ENCODE measurements at places on chromosomes 5 and 9. TPM values are rescaled to one million over a fixed set of nuclear protein-coding genes. Genes with fewer than 3 reads are reported as not detected.

The TLX3 gene
- total RNA-seq = not detected

The SLC46A2 gene
- not detected for total RNA-seq

The RPL12 gene
- 3,549 TPM for total RNA-seq

The TIMD4 gene
- total RNA-seq = not detected

The ARSI gene
- 1.2 TPM for total RNA-seq

The TRIM32 gene
- total RNA-seq = 17.0 TPM

The CNTLN gene
- total RNA-seq = 4.3 TPM

The ASS1 gene
- total RNA-seq = 85.3 TPM

The ALDH1A1 gene
- total RNA-seq = 736 TPM

The ZNF618 gene
- 6.1 TPM for total RNA-seq

The PCDHB10 gene
- total RNA-seq = 0.58 TPM

The PCA3 gene
- total RNA-seq = not detected

The DNAH5 gene
- 1.2 TPM for total RNA-seq

The WDR38 gene
- not detected for total RNA-seq

The CDC23 gene
- 22.5 TPM for total RNA-seq

The C5orf34 gene
- total RNA-seq = 3.7 TPM

The SERF1B gene
- 26.4 TPM for total RNA-seq

The FKBP15 gene
- 12.4 TPM for total RNA-seq

The NOXA1 gene
- 0.18 TPM for total RNA-seq

The RANBP17 gene
- total RNA-seq = 30.7 TPM

The SH3GL2 gene
- not detected for total RNA-seq

The DRD1 gene
- total RNA-seq = not detected

The RBM27 gene
- total RNA-seq = 15.4 TPM

The MEIKIN gene
- not detected for total RNA-seq

The TMEM171 gene
- total RNA-seq = 9.8 TPM

The ENTPD8 gene
- total RNA-seq = 0.86 TPM

The INPP5E gene
- 6.6 TPM for total RNA-seq

The SPOCK1 gene
- 14.9 TPM for total RNA-seq

The CCL21 gene
- total RNA-seq = not detected

The SLC34A3 gene
- not detected for total RNA-seq

The SLIT3 gene
- not detected for total RNA-seq

The PCDHA2 gene
- total RNA-seq = not detected

The FYB1 gene
- total RNA-seq = not detected

The FBP2 gene
- 0.29 TPM for total RNA-seq

The EHMT1 gene
- 40.2 TPM for total RNA-seq

The IRX4 gene
- total RNA-seq = not detected

The NPR3 gene
- 4.6 TPM for total RNA-seq

The GZMA gene
- total RNA-seq = not detected

The ACSL6 gene
- under 0.01 TPM for total RNA-seq

The SLC36A3 gene
- not detected for total RNA-seq

The HMGCS1 gene
- 162 TPM for total RNA-seq

The RAD17 gene
- total RNA-seq = 12.7 TPM

The ALDH1B1 gene
- 35.7 TPM for total RNA-seq

The CRB2 gene
- total RNA-seq = not detected

The DND1 gene
- total RNA-seq = 0.18 TPM

The RANBP3L gene
- not detected for total RNA-seq

The HACD4 gene
- 9.0 TPM for total RNA-seq

The SLC30A5 gene
- 50.5 TPM for total RNA-seq

All from myometrial cell (primary cell).